ENCODE measurements at places on chromosomes 12 and 14.
A peak's percentile ranks its signal among the peaks of the same experiment; 100 is the strongest.

DNA sequence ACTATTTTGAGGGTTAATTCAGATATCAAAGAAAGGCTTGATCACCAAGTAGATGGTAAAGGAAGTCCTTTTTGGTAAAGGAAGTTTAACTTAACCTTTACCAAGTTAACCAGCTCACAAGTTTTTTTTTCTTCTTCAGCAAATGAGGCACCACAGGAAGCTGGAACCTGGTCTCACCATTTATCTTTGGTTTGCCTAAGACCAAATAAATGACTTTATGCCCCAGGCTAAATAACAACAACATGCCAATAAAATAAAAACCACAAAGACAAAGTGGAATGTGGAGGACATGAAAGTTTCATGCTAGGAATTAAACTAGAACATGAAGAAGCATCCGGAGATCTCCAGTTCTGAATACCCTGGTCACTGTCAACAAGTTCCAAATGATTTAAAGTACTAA lies 116.8 kb upstream of the PRICKLE1 start:
- no peak for DNase-seq

GRCh38 chr12:85029456-85029855 lies 6.6 kb downstream of the TSPAN19 start:
- peak; percentile 43 for DNase-seq

DNA sequence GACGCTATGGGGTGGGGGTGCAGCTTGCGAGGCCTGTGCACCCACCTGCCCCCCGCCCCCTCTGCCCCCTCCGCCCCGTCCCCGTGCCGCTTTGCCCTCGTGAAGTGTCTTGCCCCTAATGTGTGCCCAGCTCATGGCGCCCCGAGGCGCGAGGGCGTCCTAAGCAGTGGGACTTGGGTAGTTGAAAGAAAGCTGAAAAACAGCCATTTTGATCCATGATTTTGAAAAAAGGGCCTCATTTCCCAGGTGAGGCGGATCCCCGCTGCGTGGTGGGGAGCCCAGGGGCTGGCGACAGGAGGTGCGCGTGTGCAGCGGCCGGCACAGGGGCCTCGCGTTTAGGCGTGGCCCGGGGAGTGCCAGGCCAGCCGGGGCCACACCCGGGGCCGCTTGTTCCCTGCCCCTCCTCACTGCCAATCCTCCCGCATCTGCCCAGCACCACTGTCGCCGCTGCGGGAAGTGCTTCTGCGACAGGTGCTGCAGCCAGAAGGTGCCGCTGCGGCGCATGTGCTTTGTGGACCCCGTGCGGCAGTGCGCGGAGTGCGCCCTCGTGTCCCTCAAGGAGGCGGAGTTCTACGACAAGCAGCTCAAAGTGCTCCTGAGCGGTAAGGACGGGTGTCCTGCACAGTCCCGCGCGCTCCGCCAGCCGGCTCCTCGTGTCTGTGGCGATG lies 11.8 kb downstream of the ZFYVE21 start:
- no peak for DNase-seq

DNA sequence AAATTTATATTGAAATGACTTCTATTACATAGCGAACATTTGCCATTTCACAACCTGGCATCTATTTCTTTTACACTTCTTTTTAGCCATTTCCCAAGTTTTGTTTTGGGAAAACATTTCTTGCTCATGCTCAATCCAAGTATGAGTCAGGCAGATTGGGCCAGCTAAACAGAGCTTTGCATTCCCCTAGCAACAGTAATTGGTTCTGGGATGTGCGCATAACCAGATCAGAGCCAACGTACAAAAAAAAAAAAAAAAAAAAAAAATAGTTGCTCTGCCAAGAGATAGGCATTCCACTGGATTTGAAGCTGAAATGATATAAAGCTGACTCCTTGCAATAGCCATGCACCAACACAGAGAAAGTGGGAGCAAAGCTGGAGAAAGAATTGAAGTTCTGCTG lies 37.5 kb downstream of the PLCZ1 start:
- DNase-seq: peak; percentile 44

GRCh38 chr12:88325816-88326189 lies 183.7 kb downstream of the TMTC3 start:
- peak; percentile 69 for DNase-seq

- no peak for DNase-seq
Observed at GRCh38 chr12:85552461-85552860, 272.4 kb downstream of the ALX1 start.

DNA sequence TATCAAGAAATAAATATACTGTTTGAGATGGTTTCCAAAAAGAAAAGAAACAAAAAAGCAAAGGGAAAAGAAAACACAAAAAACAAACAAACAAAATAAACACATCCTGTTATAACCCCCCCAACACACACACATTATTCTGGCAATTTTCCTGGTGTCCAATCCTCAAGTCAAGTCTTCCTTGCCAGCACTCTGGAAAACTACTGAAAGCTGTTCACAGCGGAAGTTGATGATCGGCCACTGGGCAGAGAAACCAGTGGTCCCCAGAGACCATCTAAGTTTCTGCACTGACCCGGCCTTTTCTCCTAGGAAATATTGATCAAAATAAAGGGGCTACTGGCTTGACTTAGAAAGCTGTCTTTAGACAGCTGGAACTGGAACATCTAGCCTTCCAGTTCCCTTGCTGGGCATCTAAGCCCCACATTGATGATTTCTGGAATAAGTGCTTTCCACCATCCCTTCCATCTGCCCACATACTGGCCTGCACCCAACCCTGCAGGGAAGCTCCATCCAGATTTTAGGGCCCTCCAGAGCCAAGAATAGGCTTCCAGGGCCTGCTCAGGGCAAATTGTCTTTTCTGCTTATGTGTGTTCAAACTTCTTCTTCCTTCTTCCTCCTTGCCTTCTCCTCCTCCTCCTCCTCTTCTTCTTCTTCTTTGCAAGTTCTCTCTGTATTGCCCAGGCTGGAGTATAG lies 11.6 kb upstream of the PPP1CC start:
- DNase-seq: no peak

DNA sequence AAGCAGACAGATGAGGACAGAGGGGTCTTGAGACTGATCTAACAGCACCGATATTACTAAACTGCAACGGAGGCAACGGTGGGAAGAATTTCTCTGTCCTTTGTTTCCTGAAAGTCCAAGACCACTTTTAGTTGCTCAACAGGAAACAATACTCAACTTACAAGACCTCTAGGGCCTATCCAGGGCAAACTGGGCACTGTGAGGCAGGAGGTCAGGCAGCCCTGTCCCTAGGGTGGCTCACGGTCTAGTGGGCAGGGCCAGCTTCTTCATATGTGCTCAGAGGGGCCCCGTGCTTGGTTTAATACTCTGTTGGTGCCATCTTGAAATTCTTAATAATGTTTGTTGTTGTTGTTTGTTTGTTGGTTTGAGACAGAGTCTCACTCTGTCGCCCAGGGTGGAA lies 14.2 kb downstream of the SSH1 start:
- no peak for DNase-seq

DNA sequence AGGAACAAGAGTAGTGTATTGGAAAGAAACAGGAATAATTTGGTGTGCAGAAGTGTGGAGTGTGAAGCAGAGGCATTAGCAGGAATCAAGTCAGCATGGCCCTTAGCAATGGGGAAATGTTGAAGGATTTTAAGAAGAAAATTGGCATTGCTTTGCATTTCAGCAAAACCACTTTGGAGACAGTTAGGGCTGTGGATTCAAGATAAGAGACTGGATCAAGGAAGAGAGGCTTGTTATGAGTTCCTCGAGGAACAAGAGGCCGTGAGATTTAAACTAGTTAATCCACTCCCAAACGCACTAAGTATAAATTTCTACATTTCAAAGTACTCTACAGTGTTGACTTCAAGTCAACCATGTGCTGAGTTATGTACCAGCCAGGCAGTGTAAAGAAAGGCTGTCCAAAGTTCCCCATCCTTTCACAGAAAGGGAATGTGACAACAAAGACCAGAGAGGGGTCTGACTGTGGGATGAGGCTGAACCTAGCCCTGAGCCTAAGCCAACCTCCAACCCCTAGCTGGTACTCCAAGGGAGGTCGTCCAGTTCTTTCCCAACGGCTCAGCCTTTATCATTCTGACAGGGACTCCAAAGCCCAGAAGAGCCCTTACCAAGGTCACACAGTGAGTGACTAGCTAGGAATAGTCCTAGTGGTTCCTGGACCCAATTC lies 91.2 kb upstream of the BMP4 start:
- DNase-seq: no peak

GRCh38 chr12:119682639-119683252 lies 14.8 kb downstream of the PRKAB1 start:
- DNase-seq: no peak

DNA sequence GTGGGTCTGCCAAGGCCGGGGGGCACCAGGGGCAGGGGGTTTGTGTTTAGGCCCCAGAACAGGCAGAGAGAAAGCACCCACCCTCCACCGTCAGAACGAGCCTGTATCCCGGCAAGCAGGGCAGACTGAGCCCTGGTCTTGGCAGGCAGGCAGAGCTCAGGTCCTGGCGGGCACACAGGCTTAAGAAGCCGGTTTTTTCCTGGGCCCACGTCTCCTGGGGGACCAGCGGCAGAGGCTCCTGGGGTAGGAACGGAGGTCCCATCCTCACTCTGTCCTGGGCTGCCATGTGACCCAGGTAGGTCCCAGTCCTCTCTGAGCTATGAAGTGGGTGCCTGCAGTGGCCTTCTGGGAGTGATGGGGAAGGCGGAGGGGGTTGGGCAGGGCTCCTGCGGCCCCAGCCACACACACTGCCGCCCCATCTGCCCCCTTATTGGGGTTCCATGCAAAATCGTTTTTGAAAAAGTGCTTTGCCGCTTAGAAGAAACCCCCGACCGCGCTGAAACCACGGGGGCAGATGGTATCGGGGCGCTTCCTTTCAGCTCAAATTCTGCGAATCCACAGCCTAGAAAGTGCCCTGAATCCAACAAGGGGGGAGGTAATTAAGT lies 24.2 kb downstream of the SH2B3 start:
- DNase-seq: no peak

- DNase-seq: no peak
Observed at GRCh38 chr12:89073659-89074058, 278.6 kb downstream of the DUSP6 start.

DNA sequence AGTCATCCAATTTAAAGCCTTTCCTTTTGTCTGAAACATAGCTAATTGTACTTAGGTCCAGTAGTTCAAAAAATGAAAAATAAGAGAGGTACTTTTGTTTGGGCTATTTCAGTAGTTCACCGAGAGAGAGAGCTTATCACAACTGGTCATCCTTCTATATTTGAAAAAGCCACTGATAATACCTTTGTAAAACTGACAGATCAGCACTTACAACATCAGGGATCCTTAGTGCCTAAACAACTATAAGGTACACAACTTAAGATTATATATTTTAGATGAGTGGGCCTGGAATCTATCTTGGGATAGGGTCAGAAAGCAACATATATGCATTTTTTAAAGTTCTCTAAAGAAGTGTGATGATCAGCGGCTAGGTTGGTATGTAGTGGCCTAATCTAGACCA lies 97.9 kb downstream of the SOX5 start:
- DNase-seq: no peak

DNA sequence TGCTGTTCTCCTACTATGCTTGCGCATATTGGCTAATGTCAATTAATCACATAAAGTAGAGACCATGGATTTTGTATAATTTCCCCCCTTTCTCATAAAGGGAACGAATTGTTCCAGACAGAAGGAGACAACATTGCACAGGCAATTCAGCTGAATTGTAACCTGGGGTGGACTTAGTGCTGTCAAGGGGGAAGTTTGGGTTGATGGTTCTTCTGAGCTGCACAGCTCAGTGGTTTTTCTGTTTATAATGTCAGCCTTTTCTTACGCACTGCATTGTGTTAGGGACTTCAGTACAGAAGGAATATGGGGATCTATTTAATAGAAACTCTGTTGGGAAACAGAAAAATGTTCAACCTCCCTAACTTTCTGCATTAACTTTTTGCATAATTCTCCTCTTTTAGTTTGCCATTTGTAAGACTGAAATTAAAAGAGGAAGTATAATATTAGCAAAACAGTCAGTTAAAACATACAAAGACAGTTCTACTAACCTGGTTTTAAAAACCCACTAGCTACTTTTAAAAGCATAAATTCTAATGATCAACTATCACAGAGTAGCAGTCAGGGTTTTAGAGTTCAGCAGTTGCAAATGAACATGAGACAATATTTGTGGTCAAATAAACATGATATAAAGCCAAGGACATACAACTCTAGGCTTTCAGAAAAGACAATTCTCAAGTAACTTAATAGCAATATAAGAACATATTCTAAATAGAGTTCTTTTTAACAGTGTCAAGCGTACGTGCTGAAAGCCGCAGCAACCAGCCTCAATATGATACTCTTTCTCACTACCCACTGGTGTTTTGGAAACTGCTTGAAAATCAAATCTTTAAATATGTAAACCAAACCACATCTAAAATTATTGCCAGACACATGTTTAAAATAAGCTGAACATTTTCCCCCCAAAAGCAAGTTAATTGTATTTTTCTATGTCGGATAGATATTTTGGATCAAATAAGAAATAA lies 393.0 kb downstream of the FSCB start:
- DNase-seq: no peak

GRCh38 chr14:53929871-53930715 lies 26.5 kb downstream of the BMP4 start:
- DNase-seq: no peak

- no peak for DNase-seq
Observed at GRCh38 chr12:43402436-43402835, 149.6 kb downstream of the ADAMTS20 start.

GRCh38 chr14:51118993-51119392 lies 24.1 kb upstream of the TRIM9 start:
- no peak for DNase-seq

DNA sequence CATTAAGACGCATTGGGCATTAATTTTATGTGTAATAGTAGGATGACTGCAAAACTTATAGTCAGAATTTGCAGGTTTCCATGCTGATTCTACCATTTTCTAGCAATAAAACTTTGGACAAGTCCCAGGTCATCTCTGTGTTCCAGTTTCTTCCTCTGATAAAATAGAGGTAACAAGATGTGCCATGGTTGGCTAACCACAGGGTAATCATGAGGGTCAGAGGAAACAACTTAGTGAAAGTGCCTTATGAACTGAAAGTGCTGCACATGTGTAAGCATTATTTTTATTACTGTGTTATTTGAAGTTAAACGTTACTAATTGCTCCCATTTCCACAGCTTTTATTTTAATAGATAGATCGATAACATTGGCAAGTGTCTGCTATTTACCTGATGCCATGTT lies 21.1 kb downstream of the SMCO2 start:
- DNase-seq: no peak

DNA sequence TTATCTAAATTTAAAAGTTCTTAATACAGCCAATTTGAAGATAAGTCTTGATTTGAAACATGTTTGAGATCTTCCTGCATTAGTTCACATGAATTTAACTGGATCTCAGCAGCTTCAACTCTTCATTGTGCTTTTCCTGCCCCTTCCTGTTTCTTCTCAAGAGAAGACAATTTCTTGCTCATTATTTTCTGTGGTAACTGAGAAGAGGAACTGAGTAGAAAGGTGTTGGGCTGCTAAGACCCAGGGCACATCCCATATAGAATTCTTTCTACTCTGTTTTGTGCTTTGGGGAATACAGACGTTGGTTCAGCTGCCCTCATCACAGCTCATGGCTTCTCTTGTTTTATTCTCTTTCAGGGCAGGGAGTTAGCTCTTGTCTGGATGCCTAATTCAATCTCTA lies 110.2 kb downstream of the SNAPC1 start:
- no peak for DNase-seq

- no peak for DNase-seq
Observed at GRCh38 chr12:116161588-116161987, 115.9 kb downstream of the MED13L start.

All from mesenchymal stem cell (in vitro differentiated cells and primary cell).